Right cardiac atrium (tissue), 5 donors: ENCODE measurements at places on chromosomes 4 and X. TPM values are rescaled to one million over a fixed set of nuclear protein-coding genes. Genes with fewer than 3 reads are reported as not detected.
A peak's percentile ranks its signal among the peaks of the same experiment; 100 is the strongest.

DNA sequence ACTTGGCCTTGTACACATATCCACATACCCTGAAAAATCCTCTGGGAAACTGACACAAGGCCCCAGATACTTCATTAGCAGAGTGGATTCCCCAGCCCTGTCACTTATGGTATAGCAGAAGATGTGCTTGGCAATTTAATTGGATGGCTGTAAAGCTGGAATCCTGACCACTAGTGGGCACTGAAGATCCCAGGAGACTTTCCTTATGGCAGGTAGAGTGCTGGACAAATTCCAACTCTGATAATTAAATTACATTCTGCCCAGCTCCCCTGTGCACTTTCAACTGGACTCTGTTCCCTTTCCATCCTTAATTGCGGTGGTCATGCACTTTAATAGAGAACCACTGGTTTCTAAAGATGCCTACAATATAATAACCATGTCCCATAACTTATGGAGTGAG, 119.8 kb downstream of the DCK start:
- no peak for DNase-seq

GRCh38 chr4:10589799-10590198, 94.8 kb downstream of the CLNK start:
- DNase-seq, result no peak

DNA sequence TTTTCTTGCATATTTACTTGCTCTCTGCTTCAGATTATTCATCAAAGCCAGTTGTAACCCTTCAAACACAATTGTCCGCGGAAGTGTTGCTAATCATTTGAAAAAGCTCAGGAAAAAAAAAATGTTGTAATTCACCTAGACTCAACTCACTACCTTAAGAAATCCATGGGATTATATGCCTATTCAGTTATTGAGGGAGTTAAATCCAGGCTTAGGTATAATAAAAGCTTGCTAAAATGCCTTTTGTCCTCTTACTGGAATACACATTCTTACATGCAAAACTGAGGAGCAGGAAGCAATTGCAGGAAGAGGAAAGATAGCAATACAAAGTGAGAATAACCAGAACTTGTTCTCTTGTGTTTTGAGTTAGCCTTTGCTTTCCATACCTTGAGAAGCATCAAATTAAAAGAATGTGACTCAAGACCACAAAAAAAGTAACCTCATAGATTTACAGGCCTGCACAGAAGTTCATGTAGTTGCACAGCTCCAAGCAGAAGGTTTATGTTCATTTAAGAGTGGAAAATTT, 91.4 kb upstream of the FAM241A start:
- no peak for DNase-seq

DNA sequence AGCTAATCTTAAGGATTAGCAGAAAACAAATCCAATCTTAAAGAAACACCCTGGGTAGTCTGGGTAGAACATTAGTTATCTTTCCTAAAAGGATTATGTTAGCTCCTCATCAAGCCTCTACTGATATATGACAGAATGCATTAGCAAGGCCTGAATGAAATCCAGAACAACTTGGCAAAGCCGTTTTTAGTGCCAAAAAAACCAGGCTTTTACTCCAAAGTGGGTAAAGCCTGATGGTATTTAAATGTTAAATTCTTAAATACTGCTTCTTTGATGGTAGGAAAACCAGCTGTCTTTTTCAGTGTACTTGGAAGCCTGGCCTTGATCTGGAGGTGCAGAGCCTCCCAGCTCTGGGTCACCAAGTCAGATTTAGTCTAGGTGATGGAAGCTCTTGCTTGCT, 120.4 kb downstream of the GATB start:
- no peak for DNase-seq

- no peak for DNase-seq
Observed at GRCh38 chr4:147509386-147509785, 28.5 kb downstream of the EDNRA start.

GRCh38 chr4:28225689-28226353, 1365.2 kb downstream of the STIM2 start:
- DNase-seq, result no peak

GRCh38 chr4:68927165-68927564, 24.4 kb downstream of the UGT2A3 start:
- no peak for DNase-seq

DNA sequence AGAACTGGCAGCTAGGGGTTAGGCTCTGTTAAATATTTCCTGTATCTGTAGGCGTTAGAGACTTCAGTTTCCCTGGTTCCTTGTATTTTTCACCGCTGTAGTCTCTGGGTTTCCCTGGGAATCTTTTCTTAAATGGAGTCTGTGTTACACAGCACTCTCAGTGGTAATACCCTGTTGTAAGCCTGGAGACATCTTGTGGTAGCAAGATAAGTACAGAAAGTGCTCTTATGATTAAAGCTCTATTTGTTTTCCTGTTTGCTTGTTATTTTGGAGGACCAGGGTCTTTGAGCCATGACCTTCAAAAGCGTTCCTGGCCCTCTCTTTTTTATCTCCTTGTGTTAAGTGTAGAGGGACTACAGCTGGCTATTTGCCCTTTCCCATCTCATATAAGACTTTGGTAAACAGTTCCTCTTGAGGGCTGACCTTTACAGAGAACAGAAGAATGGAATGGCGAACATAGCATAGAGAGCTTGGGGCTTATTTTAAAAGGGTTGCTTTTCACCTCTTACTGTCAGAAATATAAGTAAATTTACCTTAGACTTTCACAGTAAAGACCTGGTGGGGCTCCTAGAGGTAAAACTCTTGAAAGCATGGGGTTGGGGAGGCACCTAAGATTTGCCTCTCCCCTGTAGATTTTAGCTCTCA, 782.5 kb downstream of the FAT4 start:
- no peak for DNase-seq

GRCh38 chr4:26420438-26420837, 69.8 kb downstream of the CCKAR start:
- no peak for DNase-seq

- DNase-seq, result no peak
Observed at GRCh38 chrX:38574858-38575257, 13.5 kb downstream of the TSPAN7 start.

DNA sequence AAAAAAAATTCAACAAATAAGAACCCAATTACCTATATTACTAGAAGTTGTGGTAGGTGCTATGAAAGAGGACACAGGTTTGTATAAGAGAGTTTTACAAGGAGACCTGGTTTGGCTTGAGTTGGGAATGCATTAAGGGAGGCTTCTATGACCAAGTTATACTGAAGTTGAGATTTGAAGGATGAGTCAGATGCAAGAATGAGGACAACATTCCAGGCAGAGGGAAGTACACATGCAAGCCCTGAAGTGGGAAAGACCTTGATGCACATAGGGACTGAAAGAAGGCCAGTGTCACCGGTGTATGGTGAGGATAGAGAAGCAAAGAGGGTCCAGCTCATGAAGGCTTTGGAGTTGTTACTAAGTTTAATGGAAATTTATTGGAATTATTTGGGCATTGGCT, 52.2 kb downstream of the ANK2 start:
- DNase-seq, result no peak

GRCh38 chr4:11471618-11472017, 42.9 kb upstream of the HS3ST1 start:
- no peak for DNase-seq

- DNase-seq, result no peak
Observed at GRCh38 chr4:40844261-40844660, 94.5 kb downstream of the NSUN7 start.

- DNase-seq, result no peak
Observed at GRCh38 chrX:138763761-138764160, 52.2 kb upstream of the FGF13 start.

DNA sequence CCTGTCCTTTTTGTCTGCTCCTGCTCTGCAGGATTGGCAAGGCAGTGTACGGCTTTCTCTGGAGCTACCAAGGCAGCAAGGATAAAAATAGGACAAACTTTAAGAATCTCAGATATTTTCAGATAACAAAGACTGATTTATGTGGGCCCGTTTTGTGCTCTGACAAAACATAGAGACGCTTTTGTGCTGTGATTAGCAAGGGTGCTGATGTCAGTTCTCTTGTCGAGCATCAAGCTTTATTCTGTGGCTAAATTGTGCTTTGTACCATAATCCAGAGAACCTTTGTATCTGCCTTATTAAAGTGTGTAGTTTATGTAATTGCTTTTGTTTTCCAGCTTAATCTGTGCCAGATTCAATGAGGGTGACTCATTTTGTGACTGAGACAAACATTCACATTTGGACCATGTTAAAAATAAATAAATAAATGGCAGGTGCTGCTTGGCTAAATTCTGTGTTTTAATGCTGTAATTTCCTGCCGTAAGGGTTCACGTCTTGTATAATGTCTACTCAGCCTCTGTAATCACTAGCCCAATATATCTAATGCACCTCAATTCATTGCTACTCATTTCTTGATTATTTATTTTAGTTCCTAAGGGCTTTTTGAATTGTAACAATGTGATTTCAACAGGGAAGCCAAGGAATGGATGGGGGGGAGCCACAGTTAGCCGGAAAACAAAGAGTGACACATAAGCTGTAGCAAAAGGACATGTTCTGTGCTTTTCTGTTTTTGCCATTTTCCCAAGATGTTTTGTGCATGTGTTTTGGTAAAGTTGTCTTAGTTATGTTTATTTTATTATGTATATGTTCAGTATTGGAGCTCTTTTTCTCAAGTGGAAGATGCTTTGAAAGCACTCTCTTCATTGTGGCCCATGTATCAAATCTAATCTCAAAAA, 75.1 kb downstream of the GAB1 start:
- DNase-seq, result no peak

DNA sequence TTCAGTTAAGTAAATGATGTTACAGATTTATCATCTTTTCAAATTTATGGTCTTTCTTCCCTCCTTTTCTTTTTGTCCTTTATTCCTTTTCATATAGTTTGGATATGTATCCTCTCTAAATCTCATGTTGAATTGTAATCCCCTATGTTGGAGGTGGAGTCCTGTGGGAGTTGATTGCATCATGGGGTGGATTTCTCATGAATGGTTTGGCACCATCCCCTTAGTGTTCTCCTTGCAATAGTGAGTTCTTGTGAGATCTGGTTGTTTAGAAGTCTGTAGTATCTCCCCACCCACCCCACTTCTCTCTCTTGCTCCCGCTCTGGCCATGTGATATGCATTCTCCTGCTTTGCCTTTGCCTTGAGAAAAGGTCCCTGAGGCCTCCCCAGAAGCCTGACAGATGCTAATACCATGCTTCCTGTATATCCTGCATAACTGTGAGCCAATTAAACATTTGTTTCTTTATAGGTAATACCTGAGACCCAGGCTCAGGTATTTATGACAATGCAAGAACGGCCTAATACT, 236.7 kb downstream of the PRDM5 start:
- no peak for DNase-seq

- DNase-seq, result no peak
Observed at GRCh38 chr4:15182600-15183220, 180.4 kb downstream of the CPEB2 start.

GRCh38 chr4:148214529-148215166, 227.6 kb downstream of the NR3C2 start:
- peak; percentile 80 for DNase-seq

GRCh38 chr4:140109737-140110136, 44.2 kb downstream of the MAML3 start:
- no peak for DNase-seq

DNA sequence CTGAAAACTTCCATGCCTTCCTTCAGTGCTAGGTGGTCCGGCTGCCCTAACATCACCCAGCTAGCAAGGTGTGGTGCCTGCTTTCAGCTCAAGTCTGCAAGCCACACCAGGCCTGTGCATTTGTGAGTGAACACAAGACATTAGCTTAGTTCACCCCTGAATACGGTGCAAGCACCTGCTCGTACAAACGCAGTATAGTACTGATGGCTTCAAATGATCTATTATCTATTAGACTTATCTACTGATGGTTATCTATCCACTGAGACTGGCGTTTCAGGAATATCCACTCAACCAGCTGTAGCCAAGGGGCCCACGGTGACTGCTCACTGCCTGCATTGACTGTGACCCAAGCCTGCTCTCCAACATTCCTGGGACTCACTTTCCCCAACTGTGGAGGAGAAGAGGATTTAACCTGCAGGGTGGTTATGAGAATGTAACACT, 155.9 kb downstream of the SHOX start:
- no peak for DNase-seq

GRCh38 chr4:113952452-113953029, 26.9 kb downstream of the ARSJ start:
- no peak for DNase-seq

DNA sequence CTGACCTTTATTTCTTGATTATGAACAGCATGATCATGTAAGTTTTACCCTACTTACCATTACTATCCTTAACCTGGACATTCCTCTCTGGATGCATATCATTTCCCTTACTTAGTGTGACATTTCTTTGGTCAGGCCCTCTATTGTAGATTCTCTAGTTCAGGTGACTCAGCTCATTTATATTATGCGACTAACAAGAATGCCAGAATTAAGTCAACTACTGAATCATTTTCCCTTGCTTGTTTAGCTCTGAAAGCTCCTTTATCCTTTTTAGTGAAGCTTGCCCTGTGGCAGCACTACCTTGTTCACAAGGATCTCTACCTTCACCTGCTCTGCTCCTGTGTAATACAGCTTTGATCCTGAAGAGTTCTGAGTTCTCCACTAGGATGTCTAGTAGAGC, 15.1 kb upstream of the UGT2B17 start:
- DNase-seq, result no peak

DNA sequence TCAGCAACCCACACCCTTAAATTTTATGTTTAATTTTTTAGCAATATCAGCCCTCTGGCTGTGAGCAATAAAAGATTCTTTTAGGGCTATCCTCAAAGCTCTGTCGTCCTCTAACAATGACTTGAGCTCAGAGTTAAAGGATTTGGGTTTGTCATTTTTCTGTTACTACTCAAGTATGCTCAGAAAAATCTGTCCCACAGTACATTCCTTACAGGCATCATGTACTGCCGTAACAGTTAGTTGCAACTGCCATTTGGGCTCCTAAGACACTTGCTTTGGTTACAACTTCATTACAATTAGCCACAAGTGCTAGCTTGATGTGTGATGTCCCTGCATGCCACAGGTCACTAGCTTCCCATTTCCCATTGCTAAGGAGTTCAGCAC, 33.2 kb downstream of the COQ2 start:
- no peak for DNase-seq

DNA sequence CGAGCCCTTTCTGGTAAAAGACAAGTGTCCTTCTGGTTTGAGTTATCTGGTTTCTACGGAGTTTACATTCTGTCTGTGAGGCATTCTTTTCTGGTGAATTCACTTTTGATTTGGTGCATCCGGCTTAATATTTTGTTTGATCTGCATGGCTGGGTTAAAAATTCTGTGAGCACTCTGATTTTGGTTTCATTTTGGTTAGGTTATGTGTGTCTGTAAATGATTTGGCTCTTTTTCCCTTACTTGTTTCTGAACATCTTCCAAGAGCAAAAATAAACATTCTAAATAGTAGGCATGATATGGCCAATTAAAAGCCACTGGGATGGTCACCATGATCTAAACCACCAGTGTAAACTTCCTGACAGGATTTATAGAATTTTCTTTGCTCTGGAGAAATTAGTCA, 85.7 kb upstream of the PTPN13 start:
- DNase-seq, result no peak

GRCh38 chr4:69910016-69910782, 20.7 kb upstream of the CSN1S1 start:
- DNase-seq, result no peak

C4orf50 gene
- total RNA-seq, result not detected

TMPRSS11E gene
- not detected for total RNA-seq

ZDHHC15 gene
- 4.3 TPM for total RNA-seq

BBS12 gene
- 6.6 TPM for total RNA-seq

RNF212 gene
- total RNA-seq, result 2.4 TPM

SHISA3 gene
- 9.4 TPM for total RNA-seq

NSUN7 gene
- total RNA-seq, result 4.4 TPM

NAP1L3 gene
- total RNA-seq, result 22.3 TPM

UGT2B7 gene
- total RNA-seq, result not detected

PPP2R2C gene
- total RNA-seq, result 2.3 TPM

CENPU gene
- 1.4 TPM for total RNA-seq

LCORL gene
- total RNA-seq, result 7.3 TPM

GUCY1A1 gene
- total RNA-seq, result 63.5 TPM
